ENCODE measurements at places on chromosomes 7 and 10.

GRCh38 chr7:28038175-28038797, 142.3 kb downstream of the JAZF1 start:
- DNase-seq: no peak

- DNase-seq: peak; percentile 39
Observed at GRCh38 chr7:87574630-87575029, 26.1 kb downstream of the ABCB1 start.

DNA sequence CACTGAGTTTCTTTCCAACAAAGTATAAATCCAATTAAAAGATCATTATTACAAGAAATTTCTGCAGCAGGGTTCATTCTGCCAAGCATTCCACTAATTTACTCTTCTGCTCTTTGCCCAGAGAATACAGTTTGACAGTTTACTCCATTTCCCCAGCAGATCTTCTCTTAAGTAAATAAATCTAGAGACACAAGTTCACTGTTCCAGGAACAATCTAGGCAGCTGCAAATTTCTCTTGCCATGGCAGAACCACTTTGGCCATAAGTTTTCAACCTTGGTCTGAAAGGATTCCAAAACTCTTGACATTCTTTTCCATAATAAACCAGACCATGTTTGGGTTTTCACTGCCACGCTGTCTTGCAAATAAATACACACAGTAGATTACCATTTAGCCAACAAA, 11.5 kb downstream of the RGS10 start:
- DNase-seq: no peak

- no peak for DNase-seq
Observed at GRCh38 chr10:32618482-32618881, 172.5 kb downstream of the CCDC7 start.

DNA sequence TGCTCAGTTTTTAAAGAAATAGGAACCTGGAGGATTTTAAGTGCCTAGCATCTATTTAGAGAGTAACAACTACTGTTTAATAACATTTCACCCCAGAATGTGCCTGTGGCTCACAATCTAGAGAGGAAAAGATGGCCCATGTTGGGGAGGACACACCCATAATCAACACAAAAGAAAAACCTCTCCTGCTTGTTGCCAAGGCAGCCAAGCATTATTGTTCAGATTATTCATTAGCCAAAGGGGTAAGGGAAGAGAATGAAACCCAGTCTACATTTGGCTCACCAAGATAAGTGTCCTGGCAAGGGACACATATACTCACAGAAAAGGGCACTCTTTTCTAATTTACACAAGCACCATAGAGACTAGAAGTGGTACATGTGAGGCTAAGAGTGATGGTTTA, 17.7 kb upstream of the IFIT1B start:
- DNase-seq: no peak

GRCh38 chr10:43134126-43134905, 3.9 kb upstream of the CSGALNACT2 start:
- no peak for DNase-seq

DNA sequence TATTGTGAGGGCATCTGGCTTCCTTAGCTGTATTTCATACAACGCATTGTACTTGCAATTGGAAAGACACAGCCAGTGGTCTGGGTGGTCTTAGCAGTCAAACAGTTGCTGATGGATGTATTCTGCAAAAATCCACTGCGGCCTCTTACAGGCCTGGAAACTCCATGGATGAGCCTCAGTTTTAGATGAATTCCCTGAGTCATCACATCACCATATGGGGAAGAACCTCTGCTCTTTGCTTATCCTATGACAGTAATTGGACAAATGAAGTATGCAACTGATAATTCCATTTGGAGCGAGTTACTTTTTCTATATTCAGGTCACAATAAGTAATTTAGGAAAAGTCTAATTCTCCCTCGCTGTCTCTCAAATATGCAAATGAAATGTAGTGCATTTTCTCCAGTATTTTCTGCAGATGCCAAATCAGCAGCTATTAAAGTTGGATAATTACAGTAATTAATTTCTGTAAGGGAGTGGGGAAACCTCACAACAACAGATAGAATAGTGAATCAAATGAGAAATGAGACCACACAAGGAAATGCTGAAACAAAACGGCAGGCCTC, 78.8 kb downstream of the WDFY4 start:
- no peak for DNase-seq

DNA sequence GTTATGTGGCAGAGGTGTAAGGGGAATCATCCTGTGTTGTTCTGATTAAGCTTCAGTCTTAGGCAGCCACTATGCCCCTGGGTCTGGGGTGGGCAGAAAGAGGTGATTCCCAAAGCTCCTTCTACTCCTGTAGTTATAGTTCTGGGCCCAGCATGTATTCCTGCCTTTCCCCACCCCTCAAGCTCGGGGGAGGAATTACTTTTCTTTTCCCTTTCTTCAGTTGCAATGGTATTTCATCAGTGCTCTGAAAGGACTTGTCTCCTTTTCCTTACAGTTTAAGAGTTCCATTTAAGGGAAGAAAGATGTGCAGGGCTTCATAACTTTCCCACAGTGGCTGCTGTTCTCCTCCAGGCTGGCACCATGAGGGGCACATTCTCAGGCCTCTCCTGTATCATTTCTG, 94.2 kb downstream of the MTPAP start:
- DNase-seq: no peak

- no peak for DNase-seq
Observed at GRCh38 chr7:41185851-41186250, 517.0 kb downstream of the INHBA start.

All from activated CD8-positive, alpha-beta T cell treated with anti-CD3 and anti-CD28 coated beads for 36 hours (primary cell).